ENCODE measurements at places on chromosomes 5 and 9.

GRCh38 chr5:136285096-136285855 lies 80.1 kb downstream of the TRPC7 start:
- no peak for ATAC-seq

GRCh38 chr5:108521841-108522506 lies 140.1 kb upstream of the FBXL17 start:
- peak; percentile 51 for ATAC-seq

DNA sequence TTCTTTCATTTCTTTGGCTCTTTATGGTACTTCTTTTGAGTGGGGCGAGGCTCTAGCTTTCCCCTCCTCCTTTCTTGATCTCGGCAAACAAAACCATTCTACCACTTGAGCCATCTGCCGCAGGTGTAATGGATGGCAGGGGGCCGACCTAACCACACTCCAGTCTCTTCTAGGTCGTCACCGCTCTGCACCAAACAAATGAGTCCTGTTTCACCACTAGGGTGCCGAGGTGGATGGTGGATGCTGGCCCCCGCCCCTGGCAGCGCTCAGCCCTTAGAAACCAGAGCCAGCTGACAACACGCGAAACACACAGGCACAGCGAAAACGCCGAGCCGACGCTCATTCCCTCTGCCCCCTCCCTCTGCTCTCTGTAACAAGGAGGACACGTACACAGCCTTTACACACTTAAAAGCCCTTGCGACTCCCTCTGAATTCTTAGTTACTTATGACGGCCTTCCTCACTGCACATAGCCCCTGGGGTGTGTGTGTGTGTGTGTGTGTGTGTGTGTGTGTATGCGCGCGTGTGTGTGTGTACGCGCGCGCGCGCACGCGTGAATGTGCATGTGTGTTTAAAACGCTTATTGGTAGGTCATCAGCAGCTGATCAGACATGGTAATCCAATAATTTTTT lies 199.4 kb downstream of the MEF2C start:
- ATAC-seq = no peak

GRCh38 chr5:14486486-14486885 lies 95.1 kb upstream of the OTULINL start:
- ATAC-seq = no peak

DNA sequence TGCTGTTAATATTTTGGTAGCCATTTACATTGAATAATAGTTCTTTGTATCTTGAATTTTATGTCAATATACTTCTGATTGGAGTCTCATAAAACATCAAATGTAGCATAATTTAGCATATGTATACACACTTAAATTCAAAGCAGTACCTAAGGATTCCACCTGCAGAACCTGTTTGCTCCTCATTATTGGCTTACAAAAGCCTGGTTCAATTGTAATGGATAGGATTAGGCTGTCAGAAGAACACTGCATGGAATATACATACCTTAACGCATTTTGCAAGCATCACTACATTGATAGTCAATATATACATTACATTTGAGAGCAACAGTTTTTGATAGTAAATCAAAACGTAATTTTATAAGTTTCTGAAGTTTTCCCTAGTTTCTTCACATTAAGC lies 711.3 kb upstream of the COX7C start:
- no peak for ATAC-seq

DNA sequence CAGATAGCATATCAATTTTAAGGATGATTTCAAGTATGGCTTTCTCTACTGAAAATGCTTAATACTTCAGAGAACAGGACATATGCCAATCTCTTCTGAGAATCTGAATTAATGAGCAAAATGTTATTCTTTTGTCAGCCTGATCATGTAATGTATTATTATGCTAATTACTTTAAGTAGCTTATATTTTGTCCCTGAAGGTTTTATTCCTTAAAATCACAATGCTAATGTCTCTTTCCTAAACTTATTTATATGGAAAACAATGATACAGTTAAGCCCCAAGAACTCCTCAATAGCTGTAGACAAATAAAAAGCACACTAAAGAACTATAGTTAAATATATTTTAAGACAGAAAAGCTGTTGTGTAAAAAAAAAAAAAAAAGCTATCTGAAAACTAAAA lies 256.9 kb upstream of the PTPRD start:
- ATAC-seq = no peak

DNA sequence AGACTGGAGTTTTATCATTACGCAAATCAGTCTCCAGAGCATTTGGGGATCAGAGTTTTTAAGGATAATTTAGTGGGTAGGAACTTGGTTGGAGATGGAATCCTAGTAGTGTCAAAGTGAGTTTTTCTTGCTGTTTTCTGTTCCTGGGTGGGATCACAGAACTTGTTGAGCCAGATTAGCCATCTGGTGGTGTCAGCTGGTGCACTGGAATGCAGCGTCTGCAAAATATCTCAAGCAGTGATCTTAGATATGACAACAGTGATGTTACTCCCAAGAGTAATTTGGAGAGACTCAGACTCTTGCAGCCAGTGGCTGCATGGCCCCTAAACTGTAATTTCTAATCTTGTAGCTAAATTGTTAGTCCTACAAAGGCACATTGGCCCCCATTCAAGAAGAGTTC lies 1257.8 kb downstream of the MAT2B start:
- no peak for ATAC-seq

- ATAC-seq = no peak
Measured at GRCh38 chr5:34844106-34844505, 5.1 kb downstream of the TTC23L start.

DNA sequence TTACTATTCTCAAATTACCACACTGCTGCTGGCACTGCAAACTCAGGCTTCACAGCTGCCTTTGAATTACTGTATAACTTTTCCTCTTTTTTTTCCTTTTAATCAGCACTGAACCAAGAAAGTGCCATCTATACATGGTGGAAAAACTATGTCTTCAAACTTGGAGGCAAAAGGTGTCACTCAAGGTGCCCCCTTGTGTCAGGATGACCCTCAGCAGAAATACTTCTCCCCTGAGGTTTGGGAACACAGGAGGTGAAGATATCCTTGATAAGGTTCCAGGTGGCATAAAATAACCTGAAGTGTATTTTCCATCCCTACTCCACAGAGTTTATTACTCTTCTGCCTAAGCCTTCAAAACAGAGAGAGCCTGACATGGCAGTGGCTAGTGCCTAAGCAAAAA lies 14.5 kb downstream of the FRMD3 start:
- ATAC-seq = no peak

DNA sequence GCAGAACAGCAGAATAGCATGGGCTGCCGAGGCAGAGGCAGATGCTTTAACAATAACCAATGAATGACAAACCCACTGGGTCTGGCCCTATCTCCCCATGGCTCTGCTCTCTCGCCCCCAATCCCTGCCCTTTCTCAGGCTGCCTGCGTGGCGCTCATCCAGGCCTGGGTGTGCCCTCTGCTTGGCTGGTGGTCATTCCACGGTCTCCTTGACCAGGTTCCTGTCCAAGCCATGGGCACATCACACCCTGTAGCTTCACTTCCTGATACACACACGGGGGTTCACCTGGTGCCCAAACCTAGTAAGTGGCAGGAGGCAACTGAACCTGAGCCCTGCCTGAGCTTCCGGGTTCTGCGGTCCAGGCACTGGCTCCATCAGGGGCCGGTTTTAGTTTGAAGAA lies 87.6 kb downstream of the DAP start:
- ATAC-seq = no peak

DNA sequence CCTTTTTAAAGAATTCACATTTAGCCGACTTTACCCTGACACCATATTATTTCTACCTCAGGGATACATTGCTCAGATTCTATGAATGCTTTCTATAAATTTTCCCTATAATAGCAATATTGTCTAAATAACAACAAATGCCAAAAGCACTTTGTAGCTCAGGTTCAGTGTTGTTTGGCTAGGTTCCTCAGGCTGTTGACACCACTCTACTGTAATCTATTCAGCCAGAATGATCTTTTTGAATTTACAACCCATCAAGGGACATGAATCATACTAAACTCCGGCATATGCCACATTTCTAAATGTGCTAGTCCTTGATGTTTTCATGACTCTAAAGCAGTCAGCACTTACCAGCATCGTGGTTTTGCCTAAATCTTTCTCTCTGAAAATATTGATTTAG lies 641.5 kb upstream of the CDH10 start:
- ATAC-seq = no peak

GRCh38 chr5:144192661-144193060 lies 22.0 kb downstream of the KCTD16 start:
- ATAC-seq = no peak

- no peak for ATAC-seq
Measured at GRCh38 chr9:20658677-20659473, 25.2 kb upstream of the FOCAD start.

DNA sequence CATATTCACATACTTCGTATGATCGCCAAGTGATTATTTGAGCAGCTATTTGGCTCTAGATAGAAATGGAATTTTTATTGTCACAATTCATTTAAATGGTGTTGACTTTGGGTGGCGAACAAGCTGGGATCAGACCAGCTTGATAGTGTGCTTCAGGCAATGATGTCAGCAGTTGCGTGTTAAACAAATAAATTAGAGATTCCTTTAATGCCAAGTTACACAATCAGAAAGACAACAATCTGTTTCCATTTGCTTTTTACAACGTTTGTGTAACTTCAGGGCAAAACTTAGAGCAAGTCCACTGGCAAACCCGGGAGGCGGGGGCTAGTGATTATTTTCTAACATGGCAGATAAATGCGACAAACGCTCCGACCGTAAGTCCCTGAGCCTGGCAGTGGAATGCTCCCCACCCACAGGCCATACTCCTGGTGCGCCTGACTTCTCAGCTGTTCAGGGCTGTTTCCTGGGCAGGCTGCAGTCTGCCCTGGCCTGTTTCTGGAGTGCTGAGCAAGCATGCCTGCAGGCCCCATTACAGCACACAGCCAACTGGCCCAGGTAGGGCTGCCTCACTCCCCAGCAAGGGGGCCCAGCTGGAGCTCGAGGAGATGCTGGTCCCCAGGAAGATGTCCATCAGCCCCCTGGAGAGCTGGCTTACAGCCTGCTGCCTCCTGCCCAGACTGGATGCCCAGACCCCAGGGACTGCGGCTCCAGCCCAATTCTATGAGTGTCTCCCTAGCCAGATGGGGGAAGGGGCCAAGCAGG lies 88.7 kb downstream of the BASP1 start:
- ATAC-seq = no peak

DNA sequence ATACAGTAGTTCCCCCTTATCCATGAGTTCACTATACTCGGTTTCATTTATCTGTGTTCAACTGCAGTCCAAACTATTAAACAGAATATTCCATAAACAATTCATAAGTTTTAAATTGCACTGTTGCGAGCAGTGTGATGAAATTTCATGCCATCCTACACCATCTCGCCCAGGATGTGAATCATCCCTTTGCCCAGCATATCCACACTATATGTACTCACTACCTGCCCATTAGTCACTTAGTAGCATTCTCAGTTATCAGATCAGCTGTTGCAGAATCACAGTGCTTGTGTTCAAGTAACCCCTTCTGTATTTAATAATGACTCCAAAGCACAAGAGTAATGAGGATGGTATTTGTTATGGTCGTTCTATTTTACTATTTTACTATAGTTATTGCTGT lies 51.5 kb downstream of the SHOC1 start:
- ATAC-seq = peak; percentile 96

DNA sequence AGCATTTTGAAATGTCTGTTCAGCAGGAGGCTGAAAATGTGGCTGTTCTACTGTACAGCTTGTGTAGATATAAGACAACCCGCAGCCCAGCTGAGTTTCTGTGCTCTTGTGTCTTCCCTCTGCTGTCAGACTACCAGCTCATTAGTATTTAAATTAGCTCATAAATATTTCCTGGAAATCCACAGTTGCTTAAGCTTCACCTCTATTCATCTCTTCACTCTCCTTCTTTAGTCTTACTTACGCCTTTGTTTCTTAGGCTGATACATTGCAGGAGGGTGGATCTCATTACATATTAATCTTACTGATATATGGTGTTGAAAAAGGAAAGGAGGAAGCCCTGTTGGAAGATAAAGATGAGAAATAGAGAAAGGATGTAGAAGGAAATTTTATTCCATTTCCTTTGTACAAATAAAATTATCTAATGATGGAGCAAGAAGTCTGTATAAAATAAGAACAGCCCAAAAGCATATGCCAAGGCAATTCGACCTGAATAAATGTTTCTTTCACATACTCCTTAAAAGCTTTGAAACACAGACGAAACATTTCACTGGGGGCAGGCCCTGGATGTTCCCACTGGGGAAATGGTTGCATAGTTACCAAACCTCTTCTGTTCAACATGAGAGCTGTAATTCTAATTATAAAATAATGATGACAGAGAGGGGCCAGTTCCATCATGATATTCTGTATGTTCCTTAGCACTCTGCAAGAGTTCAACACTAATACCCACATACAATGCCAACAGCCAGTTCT lies 111.8 kb upstream of the APC start:
- no peak for ATAC-seq

- no peak for ATAC-seq
Measured at GRCh38 chr9:107559494-107560086, 70.0 kb upstream of the KLF4 start.

DNA sequence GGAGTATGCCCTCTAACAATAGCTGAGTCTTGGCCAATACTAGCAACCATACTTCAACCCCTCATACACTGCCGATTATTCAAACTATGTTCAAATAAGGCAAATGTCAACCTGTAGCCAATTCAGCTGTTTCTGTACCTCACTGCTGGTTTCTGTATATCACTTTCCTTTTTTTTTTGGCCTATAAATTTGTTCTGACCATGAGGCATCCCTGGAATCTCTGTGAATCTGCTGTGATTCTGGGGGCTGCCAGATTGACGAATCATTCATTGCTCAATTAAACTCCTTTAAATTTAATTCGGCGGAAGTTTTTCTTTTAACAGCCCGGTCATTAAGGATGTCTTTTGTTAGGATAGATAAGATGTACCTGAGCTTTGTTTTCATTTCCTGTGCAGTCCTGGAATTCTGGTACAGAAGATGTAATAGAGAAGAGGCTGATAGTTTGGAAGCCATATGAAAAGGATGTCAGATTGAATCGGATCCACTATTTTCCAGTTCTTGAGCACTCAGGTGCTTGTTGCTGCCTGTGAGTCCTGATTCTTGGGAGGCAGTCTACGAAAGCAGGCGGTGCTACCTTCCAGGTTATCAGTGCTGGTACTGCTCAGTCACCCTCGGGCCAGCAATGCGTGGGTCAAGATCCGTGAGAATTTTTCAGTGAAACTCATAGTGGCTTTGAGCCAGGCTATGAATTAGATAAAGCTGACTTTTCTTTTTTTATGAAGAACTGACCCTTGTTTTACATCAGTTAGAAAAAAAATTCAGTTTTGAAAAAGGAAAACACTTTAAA lies 106.2 kb upstream of the TUT7 start:
- no peak for ATAC-seq

GRCh38 chr5:109347252-109347888 lies 62.4 kb downstream of the PJA2 start:
- ATAC-seq = no peak

DNA sequence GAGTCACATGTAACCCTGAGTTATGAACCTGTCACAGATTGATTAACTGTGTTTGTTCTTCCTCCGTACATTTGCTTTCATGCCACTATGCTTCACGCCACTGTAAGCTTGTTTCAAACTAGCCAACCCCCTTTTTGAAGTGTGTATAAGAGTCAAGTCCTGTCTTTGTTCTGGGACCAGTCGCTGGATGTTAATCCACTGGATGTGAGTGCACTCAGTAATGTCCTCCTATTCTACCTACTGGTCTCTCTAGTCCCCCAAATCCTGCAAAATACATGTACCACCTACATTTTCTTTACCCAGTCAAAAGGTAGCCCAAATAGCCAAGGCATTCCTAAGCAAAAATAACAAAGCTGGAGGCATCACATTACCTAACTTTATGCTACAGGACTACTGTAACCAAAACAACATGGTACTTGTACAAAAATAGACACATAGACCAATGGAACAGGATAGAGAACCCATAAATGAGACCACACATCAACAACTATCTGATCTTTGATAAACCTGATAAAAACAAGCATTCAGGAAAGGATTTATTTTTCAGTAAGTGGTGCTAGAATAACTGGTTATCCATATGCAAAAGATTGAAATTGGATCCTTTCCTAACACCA lies 1139.1 kb upstream of the SEMA6A start:
- ATAC-seq = no peak

Data from activated CD4-positive, CD25-positive, alpha-beta regulatory T cell treated with anti-CD3 and anti-CD28 coated beads, Interleukin-2, amount 50 U/mL, for 24 hours (primary cell).